Stimulated activated CD4-positive, alpha-beta T cell treated with anti-CD3 and anti-CD28 coated beads, Interleukin-15, amount 100 ng/mL, for 48 hours (primary cell): ENCODE measurements at places on chromosomes 3 and 15.

DNA sequence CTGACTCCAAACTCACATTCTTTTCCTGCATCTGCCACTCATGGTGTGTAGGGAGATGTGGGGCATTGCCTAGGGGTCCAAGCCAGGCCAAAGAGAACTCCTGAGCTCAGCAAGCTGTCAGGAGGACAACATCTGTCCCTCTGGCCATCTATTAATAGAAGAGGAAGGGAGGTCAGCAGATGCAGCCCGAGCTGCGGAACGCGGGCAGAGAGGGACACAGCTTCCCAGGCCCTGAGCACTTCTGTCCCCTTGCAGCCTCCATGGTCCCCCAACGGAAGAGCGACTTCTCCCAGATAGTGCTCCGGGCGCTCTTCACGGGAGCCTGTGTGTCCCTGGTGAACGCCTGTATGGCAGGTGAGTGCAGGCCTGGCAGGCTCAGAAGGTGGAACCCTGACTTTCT lies 37.3 kb upstream of the PDE8A start:
- no peak for DNase-seq

- DNase-seq: no peak
Measured at GRCh38 chr3:36444909-36445308, 64.6 kb downstream of the STAC start.

- no peak for DNase-seq
Measured at GRCh38 chr3:36149447-36149865, 230.8 kb upstream of the STAC start.

DNA sequence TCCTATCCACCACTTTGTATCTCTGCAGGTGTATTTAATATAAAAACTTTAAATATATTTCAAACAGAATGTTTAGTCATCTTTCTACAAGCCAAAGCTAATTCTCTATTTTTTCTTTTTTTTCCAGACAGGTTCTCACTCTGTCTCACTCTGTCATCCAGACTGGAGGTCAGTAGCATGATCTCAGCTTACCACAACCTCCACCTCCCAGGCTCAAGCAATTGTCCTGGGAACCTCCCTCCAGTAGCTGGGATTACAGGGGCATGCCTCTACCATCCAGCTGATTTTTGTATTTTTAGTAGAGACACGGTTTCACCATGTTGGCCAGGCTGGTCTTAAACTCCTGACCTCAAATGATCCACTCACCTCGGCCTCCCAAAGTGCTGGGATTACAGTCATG lies 202.6 kb downstream of the VGLL3 start:
- DNase-seq: no peak

GRCh38 chr15:78565951-78566774 lies 843 bp downstream of the CHRNA5 start:
- DNase-seq: no peak
